ENCODE measurements at places on chromosomes 11 and 22.

DNA sequence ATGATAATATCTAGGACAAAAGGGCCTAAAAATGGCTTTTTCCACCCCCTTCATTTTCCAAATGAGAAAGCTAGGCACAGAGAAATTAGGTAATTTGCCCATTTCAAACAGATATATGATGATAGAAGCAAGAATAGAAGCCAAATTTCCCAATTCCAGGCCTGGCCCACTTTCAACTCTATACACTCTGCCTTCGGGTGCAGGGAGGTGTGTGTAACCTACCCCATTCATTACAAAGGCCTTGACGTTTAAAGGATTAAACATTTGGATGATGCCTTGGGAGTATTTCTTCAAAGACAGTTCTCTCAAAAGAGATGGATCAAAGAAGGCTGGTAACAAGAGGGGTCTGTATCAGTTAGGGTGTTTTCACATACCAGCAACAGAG lies 134.1 kb downstream of the CCDC34 start:
- no peak for DNase-seq

GRCh38 chr11:112863305-112863704 lies 97.9 kb upstream of the NCAM1 start:
- DNase-seq = no peak

GRCh38 chr11:20061776-20062175 lies 98.5 kb downstream of the DBX1 start:
- no peak for DNase-seq

DNA sequence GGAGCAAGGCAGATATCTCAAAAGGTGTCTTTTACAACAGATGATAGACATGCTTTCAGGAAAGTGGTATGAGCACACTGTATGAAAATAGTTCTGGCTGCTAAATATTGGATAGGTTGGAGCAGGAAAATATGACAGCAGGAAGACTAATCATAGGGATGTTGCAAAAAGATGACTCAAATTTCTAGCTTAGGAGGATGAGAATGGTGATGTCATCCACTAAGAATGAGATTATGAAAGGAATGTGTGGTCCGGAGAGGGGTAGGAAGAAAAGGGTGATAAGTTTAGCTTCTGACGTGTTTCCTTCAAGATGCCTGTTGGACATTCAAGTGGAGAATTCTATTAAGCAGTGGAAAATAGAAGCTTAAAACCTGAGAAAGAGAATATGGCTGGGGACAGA lies 46.4 kb downstream of the RCN1 start:
- DNase-seq = no peak

DNA sequence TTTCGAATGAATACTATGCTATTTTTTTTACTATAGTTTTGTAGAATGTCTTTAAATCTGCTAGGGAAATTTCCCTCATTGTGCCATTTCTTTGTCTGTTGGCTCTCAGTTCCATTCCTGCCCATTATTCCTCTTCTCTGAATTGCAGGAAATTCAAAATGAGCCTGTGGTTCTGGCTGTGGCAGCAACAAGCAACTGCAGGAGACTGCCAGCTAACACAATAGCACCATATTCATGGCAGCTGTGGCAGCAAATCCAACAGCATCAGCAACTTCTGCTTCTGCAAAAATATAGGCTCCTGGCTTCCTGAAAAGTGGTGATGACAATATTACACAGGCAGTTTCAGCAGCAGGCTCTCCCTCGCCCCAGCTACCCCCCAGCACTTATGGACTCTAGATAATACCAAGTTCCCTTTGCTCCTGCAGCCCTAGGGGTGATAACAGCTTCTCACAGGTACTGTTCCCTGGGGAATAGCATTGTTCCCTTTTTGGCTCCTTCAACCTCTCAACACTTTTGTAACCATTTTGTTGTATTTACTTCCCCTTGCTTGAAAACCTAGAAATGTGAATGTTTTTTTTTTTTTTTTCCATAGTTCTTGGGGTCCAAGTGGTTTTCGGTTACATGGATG lies 9.3 kb downstream of the PATE4 start:
- DNase-seq = no peak

GRCh38 chr22:33054001-33054675 lies 4.0 kb downstream of the SYN3 start:
- no peak for DNase-seq

DNA sequence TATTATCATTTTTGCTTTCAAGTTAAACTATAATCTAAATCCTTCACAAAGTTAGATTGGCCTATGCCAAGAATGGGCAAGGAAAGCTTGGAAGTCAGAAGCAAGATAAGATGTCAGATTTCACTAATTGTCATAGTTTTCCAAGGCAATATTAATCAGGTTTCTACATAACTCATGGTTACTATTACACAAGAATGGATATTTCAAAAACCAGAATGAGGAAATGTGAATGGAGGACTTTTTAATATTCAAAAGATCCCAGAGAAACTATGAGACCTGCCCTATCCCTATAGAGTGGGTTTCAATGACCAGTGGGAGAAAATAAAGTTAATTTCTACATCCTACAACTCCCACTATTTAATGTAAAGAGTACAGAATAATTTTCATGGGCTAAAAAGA lies 203.2 kb downstream of the CASP12 start:
- DNase-seq = no peak

All from stimulated activated CD8-positive, alpha-beta memory T cell treated with anti-CD3 and anti-CD28 coated beads, Interleukin-7, amount 100 ng/mL, for 1 hour (primary cell).